ENCODE measurements at places on chromosomes 6 and 20. TPM values are rescaled to one million over a fixed set of nuclear protein-coding genes. Genes with fewer than 3 reads are reported as not detected.

DNA sequence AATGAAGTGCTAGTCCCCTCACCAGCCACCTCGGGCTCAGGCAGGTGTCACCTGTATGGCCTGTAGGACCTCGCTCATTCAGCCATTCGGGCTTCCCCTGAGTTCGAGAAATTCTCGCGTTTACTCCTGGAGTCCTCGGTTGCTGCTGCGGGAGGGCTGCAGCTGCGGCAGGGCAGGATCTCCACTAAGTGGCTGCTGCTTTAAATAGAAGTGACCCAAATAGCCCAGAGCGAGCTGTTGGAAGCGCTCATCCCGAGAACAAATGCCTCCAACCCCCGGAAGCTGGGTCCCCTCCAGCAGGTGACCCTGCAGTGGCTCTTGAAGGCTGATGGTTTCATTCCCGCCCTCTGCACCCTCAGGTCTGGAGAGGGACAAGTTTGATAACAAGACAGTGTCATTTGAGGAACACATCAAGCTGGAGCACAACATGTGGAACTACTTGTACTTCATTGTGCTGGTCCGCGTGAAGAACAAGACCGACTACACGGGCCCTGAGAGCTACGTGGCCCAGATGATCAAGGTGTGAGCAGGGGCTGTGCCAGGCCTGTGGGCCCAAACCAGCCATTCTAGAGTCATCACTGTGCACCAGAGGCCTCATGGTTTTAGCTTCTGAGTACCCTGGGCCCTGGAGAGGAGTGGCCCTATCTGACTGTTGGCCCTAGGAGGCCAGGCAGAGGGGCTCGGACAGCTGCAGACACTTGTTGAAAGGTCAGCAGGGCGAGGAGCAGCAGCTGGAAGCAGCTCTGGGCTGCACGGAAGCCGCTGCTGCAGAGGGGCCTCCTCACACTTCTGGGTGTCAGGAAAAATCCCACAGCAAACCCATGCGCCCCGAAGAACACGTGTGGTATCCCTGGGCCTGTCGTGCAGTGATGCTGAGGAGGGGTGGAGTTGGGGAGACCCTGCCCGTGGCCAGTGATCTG is 18.1 kb downstream of the UQCC2 start:
- peaks cover 8% of the 10 kb centered on the region for H3K4me1 ChIP-seq
- no peak overlapping the region for H3K27ac ChIP-seq
- peaks cover 95% of the 10 kb centered on the region for H3K36me3 ChIP-seq
- no peak for DNase-seq
- no peak overlapping the region for H3K4me3 ChIP-seq

DNA sequence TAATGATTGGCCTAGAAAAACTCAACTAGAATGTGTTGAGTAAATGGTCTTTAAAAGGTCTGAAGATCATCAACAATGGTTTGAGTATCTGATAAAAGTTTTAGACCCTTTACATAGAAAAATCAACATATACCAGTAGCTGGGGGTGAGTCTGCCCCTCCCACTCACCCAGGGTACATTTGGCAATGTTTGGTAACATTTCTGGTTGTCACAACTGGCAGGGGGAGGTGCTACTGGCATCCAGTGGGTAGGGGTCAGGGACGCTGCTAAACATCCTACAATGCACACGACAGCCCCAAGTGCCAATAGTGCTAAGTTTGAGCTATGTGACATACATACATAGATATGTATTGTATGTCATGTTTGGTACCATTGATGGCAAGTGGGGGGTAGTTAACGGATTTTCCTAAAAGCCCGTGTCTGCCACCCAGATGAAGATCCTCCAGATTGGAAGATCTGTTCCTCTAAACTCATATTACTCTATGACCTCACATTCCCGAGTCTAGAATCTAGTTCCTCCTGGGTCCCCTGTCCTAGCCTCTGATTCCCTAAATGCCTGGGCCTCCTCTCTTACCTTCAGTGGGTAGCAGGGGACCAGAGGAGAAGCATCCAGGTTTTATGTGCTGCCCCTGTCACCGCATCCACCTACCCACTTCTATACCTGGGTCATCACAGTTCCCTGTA is 2.5 kb upstream of the MMP9 start:
- H3K4me3 ChIP-seq = no peak overlapping the region
- H3K27me3 ChIP-seq = peaks cover 7% of the 10 kb centered on the region
- H3K36me3 ChIP-seq = peaks cover 7% of the 10 kb centered on the region

GRCh38 chr6:140784573-140784972 is 1348.2 kb upstream of the GJE1 start:
- H3K4me1 ChIP-seq = peaks cover 13% of the 10 kb centered on the region
- no peaks in the 10 kb centered on the region for H3K36me3 ChIP-seq

GRCh38 chr6:138647006-138647405 is 126.6 kb upstream of the CCDC28A start:
- DNase-seq = peak; percentile 81
- H3K27ac ChIP-seq = peak overlapping the region; percentile 87
- peaks cover 7% of the 10 kb centered on the region for H3K4me1 ChIP-seq
- no peaks in the 10 kb centered on the region for H3K27me3 ChIP-seq
- H3K4me3 ChIP-seq = peak overlapping the region; percentile 72
- no peaks in the 10 kb centered on the region for H3K36me3 ChIP-seq

Gene LY6G5C
- total RNA-seq = 0.64 TPM
